Stimulated activated CD4-positive, alpha-beta T cell treated with anti-CD3 and anti-CD28 coated beads, TNF-alpha, amount 100 ng/mL, for 4 hours (primary cell): ENCODE measurements at places on chromosomes 4 and X.

DNA sequence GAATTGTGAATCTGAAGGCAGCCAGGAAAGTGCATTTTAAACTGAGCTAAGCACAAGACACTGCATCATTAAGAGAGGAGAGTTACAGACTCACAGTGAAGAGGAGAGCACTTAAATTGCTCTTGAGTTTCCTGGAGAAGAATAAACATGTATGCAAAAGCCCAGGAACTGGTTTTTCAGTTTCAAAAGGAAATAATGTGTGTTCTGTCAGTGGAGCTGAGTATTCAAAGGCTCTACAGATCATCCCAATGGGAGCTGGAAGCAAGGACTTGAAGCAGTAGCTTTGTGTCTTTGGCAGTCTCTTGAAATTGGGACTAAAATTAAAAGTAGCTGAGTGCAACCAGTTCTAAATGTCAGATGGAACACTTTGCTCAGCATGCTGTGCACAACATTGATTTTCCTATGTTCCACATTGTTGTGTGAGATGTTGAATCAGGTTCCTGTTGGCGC, 147.5 kb upstream of the ANK2 start:
- no peak for DNase-seq

GRCh38 chr4:10917566-10917965, 233.0 kb upstream of the CLNK start:
- no peak for DNase-seq

DNA sequence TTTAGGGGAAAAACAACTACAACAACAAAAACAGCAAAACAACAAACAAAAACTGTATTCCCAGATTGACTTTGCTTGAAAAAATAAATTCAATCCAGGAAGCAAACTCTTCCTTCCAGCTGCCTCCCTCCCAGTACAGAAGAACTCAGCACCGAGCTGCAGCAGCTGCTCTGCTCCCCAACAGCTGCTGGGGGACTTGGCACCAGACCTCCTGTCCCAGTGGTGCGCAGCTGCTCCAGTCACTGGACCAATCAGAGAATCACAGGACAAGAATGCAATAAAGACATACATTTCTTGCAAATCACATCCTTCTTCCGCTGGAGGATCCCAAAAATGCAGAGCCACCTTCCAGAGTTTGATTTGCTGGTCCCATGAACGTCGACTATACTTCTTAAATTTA, 11.8 kb upstream of the FAM53A start:
- no peak for DNase-seq

GRCh38 chrX:132025041-132025440, 1.9 kb downstream of the STK26 start:
- DNase-seq: no peak

- DNase-seq: no peak
Observed at GRCh38 chrX:110159235-110159634, 156.3 kb downstream of the TMEM164 start.

GRCh38 chr4:19689511-19689910, 562.2 kb upstream of the SLIT2 start:
- no peak for DNase-seq

DNA sequence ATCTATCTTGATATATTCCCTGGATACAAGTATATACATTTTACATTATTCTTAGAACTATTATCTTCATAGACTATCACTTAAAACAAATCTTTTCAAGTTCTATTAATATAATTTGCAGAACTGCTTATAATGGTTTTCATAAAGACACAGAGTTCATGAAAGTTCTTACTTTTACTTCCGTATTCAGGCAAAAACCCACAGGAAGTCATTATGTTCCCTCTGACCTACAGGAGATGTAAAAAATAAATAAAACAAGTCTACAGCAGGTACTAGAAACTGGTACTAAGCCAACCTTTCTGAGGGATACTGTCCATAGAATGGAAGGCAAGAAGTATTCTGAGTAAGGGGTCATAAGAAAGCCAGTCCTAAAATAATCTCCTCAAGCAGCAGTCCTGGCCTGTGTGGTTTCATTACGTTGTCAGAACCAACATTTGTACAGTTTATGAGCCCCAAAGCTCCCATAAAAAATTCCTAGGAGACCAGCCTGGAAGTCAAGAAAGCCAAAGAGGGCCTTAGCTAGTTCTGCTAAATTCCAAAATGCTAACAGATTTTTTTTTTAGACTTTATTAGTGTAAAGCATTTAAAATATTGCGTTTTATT, 68.6 kb downstream of the CAMK2D start:
- DNase-seq: no peak

- no peak for DNase-seq
Observed at GRCh38 chr4:26101011-26101410, 187.0 kb downstream of the SMIM20 start.

DNA sequence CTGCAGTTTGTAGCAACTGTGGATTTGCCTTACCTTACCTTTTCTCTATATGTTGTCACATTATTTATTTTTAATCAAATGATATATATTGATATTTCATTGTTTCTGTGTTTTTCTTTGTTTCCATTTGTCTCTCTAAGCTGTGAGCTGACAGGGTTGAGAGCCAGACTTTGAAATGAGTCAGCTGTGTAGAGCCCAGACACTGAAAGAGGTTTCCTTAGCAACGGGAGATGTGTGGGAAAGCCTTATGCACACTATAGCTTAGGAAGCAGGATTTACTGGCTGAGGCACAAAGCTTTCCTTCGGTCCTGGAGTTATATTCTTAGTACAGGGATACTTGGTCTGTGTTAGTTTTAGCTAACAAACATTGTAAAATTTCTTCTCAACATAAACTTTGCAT, 192.2 kb downstream of the FGF13 start:
- DNase-seq: no peak

DNA sequence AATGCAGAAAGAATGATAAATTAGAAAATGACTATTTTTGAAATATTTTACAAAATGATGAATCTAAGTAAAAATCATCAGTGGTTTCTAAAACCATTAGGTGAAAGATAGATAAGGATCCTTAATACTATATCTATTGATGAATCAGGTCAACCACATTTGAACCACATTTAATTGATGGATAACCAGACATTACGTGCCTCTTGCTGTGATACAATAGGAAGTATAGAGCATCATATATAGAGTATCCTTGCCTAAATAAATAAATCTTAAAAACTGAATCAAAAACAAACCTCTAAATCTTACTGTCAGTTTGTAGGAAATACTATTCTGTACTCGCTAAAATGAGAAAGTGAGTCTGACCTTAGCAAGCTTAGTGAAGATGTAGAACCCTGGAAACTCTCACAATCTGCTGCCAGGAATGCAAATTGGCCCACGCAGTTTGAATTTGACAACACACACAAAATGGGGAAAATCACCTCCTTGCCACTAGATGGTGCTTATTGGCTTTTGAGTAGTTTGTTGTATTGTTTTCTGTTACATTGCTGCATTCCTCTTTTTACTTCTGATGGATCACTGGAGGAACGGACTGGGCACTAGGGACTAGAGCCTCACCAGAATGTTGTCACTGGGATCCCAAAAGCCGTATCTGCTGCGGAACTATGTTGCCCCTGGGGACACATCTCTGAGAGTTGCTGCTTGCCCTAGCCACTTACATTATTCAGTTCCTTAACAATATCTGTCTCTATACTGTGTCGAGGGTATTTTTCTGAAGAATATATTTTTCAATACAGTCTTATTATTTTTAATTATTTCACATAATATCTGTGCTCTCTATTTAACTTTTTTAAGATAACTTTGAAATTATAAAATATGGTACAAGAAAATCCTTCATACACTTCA, 25.4 kb upstream of the SLAIN2 start:
- no peak for DNase-seq

DNA sequence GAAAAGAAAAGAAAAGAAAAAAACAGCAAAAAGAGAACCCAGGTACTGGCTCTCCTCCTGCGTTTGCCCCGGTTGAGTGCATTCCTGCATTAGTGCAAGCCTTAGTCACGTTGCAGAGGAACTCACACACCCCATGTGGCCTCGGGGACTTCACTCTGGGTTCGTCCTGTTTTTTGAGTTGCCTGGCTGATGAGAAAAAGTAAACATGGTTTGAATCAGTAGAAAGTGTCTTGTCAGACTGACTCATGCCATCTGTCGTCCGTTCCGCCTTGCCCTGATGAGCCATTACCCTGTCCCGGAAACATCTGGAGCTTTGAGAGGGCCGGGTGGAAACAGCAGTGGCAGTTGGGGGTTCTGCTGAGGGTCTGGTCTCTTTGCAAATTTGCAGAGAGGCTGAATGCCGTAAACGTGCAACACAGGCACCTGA, 16.3 kb downstream of the CD99 start:
- DNase-seq: no peak

DNA sequence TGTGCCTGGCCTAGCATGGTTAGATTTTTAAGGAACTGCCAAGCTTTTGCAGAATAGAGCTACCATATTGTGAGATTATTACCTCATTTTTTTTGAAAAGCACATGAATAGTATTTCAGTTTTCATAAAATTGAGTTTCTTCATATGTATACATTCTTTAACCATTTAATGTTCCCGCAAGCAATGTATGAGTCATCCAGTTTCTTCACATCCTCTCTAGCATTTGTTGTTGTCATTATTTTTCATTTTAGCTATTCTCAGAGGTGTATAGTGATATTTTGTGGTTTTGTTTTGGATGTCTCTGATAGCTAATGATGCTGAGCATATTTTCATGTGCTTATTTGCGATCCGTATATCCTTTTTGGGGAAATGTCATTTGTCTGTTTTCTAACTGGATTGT, 74.9 kb downstream of the GLUD2 start:
- no peak for DNase-seq

DNA sequence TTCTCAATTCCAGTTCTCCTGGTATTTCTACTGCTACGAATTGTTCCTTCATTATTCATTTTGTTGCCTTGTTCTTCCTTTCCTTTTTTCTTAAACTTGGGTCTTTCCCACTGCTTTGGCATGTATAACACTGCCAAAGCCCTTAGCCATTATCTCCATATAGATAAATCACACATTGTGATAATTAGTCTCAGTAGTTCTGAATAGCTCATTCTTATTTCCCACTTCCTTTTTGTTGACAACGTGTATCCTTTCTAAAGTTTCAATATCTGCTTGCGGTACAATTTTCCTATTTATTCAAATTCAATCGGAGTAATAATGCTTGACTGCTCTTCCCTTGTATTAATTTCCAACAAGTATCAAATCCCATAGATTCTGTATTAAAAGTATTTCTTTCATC, 14.5 kb upstream of the CAMK2D start:
- no peak for DNase-seq

DNA sequence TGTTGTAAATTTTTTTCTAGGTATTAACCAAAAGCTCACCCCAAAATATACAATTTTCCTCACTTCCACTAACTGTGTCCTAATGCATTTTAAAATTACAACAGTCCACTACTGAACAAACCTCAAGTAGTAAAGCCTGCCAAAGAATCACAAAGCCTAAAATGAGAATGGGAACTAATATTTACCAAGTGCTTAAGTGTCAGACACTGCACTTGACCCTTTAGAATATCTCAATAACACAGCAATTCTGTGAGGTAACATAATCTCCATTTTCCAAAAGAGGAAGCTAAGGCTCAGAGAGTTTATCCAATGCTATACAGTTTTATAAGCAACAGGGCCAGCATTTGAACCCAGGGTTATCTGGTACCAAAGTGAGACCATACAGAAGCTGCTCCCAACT, 4.9 kb downstream of the SLC9A7 start:
- no peak for DNase-seq

DNA sequence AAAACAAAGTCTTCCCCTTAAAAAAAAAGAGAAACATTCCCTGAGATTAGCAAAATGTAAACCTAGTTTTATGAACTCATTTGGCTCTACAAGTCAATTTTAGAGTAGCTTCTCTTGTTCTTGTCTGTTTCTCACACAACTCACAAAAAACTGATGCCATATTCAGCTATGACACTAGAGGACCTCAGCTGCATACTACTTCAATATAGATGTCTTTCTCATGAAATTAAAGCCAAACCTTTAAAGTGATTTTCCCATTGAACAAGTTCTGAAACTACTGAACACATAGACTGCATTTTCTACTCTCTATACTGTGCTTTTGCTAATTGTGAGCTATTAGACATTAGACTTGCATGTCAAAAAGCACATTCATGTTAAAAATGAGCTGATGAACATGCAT, 49.8 kb downstream of the TBCK start:
- no peak for DNase-seq

DNA sequence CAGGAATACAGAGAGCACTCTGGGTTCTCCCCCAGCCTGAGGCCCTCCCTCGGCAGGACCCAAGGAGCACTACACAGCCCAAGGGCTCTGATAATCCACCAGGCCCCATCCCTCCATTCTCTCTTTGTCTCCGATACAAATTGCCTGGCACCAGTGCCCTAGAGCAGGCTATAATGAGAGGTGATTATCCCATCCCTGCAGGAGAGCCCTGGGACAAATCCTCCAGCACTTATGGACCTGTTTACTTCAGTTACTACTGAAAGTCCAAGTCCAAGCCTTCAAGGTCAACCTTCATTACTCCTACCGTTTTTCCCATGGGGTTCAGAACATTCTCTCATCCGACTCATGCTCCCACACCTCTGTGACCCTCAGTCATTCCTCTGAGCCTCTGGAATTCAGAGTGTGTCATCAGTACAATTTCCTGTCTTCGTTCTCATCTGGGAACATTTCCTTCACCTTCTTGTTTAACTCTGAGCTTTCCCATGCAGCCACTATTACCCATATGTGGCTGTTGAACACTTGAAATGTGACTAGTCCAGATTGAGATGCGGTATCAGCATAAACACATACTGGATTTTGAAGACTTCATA, 299.0 kb downstream of the RAPGEF2 start:
- no peak for DNase-seq

GRCh38 chr4:61245069-61245714, 45.1 kb downstream of the ADGRL3 start:
- DNase-seq: no peak

DNA sequence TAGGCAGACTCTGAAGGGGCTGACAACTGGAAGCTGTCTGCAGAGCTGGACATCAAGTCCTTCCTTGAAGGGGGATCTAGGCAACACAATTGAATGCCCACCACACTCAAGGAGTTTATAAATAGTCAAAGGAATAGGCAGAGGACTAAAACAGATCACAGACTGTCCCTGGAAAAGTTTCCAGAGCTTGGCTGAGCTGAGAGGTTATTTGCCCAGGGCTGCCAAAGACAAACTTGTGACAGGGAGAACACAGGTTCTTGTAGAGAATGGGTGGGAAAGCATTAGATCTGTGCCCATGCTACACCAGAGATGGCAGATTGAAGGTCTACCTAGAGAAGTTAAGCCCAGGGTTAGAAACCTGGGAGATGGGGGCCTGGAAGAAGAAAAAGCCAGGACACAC, 344.6 kb downstream of the MID1IP1 start:
- no peak for DNase-seq

GRCh38 chr4:153341575-153342090, 2.9 kb upstream of the MND1 start:
- DNase-seq: no peak

DNA sequence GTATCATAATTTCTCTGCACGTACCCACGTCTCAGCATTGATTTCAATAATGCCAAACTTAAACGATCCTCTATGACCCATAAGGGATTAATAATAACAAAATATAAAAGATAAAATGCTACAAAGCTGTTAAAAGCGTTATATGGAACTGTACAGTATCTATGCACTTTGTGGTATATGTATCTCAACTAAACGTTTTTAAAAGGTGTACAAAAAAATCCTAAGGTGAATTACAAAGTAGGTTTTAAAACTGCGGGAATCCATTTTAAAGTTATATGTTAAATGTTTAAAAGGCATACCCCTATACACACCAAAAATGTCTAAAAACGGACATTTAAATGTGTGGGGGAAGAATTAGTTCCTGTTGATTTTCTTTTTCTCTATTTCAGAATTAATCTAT, 860 bp downstream of the ZNF182 start:
- DNase-seq: no peak

GRCh38 chr4:16082041-16082425, 1.8 kb downstream of the PROM1 start:
- no peak for DNase-seq

GRCh38 chr4:174847801-174848427, 18.9 kb upstream of the GLRA3 start:
- DNase-seq: no peak
